ENCODE measurements at places on chromosomes 11 and 22. TPM values are rescaled to one million over a fixed set of nuclear protein-coding genes. Genes with fewer than 3 reads are reported as not detected.

The VPREB3 gene
- not detected for total RNA-seq

The KRTAP5-10 gene
- total RNA-seq = not detected

The HIPK3 gene
- 302 TPM for total RNA-seq

The MRPL40 gene
- total RNA-seq = 37.8 TPM

The CRYBA4 gene
- not detected for total RNA-seq

Measured in tibial nerve (tissue), 4 donors.